NCI-H510A (cell line): ENCODE measurements at places on chromosomes 16 and 17.
A peak's percentile ranks its signal among the peaks of the same experiment; 100 is the strongest.

- no peak for DNase-seq
These were observed 13.0 kb upstream of the LYRM9 start for GRCh38 chr17:27906226-27906580.

- DNase-seq: no peak
These were observed 3.6 kb upstream of the HIC1 start for GRCh38 chr17:2051061-2051932.

GRCh38 chr16:24626256-24626655 lies 86.9 kb downstream of the RBBP6 start:
- DNase-seq: no peak

GRCh38 chr16:19809121-19809635 lies 75.5 kb downstream of the GPRC5B start:
- no peak for DNase-seq

GRCh38 chr16:8310323-8310722 lies 280.0 kb downstream of the TMEM114 start:
- DNase-seq: no peak

- DNase-seq: no peak
These were observed 10.3 kb upstream of the GAS7 start for GRCh38 chr17:10208604-10209193.

DNA sequence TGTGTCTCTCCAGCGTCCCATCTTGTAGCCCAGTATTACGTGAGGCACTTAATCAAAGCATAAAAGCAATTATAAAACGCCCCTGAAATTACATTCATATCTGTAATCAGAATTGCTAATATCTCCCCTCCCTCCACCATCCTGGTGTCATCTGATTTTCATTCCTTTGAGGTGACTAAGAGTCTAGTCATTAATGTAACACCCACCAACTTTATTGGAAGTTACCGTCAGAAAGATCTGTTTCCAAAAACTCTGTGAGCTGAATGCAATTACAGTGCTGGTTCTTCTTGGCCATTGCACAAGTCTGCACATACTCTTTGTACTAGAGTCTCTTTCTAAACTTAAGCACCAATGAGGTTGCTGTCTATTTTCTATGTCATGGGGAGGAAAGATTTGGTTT lies 12.5 kb upstream of the MAF start:
- no peak for DNase-seq

GRCh38 chr17:63843910-63844677 lies 1.6 kb upstream of the SMARCD2 start:
- DNase-seq: no peak

DNA sequence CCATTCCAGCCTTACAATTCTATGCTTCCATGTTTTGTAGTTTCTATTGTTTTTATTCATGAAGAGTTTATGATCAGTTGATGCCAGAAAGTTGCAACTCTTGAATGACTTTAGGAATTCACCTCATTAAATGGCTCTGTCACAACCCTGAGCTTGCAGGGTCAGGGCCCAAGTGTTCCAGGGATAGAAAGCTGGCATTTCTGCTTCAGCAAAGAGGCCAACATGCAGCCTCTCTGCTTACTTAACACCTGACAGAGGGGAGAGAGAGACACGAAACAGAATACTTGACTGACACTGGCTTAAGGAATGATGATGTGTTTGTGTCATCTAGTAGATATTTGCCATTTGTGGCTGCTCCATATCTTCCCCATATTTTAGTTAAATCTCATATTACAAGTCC lies 328.1 kb downstream of the CA10 start:
- no peak for DNase-seq

DNA sequence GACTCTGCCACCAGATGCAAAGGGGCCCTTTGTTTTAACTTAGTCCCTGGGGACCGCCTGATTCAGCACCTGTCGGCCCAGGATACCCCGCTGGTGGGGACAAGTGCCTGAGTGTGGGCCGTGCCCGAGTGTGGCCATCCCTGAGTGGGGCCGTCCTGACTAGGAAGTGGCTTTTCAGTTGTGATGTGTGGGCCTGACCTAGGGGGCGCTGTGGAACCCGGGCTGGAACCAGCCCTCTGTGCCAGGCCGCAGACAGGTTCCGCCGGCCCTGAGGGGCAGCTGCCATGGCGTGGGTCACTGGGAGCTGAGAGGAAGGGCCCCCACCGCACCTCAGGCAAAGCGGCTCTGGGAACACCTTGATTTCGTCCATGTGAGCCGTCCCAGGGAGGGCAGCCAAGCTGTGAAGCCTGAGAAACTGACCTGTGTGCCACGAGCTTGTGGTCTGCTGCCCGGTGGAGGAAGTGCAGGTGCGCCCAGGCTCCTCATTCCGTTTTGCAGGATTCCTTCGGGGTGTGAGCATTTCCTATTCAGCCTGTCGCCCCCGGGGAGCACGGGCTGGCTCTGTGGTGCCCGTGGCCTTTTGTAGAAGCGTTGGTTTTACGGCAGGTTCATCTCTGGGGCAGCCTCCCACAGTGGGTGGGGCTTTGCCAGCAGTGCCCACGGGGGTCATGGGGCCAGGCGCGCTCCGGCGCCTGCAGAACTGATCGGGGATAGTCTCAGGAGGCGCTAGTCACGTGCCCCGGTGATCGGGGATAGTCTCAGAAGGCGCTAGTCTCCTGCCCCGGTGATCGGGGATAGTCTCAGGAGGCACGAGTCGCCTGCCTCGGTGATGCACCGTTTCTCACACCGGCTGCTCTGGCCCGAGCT lies 5.3 kb downstream of the RPL13 start:
- no peak for DNase-seq

- no peak for DNase-seq
These were observed 6.0 kb upstream of the ARL2BP start for GRCh38 chr16:57239107-57239506.

DNA sequence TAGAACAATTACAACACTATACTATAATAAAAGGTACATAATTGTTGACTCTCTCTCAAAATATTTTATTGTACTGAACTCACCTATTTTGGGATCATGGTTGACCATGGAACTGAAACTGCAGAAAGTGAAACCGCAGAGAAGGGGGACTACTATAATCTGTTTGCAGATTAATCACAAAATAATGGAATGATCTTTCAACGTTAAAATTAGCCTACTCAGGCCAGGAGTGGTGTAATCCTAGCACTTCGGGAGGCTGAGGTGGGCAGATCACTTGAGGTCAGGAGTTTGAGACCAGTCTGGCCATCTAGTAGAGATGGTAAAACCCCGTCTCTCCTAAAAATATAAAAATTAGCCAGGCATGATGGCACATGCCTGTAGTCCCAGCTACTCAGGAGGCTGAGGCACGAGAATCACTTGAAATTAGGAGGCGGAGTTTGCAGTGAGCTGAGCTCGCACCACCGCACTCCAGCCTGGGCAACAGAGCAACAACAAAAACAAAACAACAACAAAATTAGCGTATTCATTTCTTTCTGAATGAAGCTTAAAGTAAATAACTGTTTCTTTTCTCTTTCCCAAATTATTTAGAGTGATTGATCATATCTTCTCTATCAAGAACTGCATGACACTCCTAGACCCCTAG lies 45.6 kb downstream of the IKZF3 start:
- DNase-seq: no peak

- DNase-seq: no peak
These were observed 2.9 kb downstream of the RPL38 start for GRCh38 chr17:74206332-74206818.

DNA sequence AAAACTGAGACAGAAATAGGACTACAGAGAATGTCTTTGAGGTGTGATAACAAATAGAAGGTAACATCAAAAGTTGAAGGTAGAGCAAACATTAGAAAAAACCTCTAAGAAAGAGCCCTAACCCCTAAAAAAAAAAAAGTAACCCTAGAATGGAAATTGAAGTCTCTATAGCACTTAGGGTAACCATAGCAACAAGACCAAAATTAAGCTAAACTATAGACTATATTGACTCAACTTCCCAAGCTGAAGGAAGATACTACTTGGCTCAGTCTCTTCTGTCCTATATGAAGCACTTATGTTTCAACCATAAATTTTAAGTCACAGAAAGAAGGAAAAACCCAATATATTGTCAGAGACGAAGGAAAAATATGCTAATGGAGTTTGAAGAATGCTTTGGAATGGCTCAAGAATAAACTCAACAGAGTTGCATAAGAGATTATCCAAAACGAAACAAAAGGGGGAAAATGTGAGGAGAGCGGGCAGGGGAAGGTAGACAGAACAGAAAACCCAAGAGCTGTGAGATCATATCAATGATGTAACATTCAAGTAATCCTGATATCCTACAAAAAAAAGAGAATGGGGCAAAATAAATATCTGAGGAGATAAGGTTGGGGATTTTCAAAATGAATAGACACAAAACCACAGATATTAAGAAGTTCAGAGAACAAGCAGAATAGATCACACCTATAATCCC lies 88.4 kb downstream of the USP32 start:
- DNase-seq: no peak

GRCh38 chr17:67157732-67158639 lies 87.0 kb downstream of the HELZ start:
- no peak for DNase-seq

DNA sequence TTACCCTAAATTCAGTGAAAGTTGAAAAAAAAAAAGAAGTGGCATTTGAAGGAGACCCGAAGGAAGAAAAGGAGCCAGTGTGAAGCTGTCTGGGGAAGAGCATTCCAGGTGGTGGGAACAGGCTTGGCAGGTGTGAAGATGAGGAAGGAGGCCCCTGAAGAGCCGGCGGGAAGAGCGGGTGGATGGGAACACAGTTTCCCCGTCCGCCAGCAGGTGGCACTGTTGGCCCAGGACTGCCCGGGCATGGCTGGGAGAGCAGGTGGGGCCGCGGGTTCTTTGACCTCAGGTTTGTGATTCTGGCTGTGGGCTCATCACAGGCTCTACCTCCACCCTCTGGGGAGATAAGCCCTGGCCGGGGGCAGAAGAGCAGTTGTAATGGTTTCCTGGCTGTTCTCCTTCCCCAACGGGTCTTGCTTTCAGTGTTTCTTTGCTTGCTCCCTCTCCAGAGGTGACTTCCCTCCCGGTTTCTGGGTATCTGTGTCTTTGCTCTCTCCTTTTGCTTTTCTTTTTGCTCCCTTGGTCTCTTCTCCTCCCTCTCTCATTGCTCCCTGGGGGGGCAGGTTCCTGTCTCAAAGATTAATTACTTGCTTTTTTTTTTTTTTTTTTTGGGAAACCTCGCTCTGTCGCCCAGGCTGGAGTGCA lies 32.3 kb downstream of the RAP1GAP2 start:
- DNase-seq: peak; percentile 42

GRCh38 chr17:63682441-63682840 lies 17.5 kb downstream of the LIMD2 start:
- no peak for DNase-seq

- no peak for DNase-seq
These were observed 282.2 kb downstream of the MAF start for GRCh38 chr16:79318143-79318899.

DNA sequence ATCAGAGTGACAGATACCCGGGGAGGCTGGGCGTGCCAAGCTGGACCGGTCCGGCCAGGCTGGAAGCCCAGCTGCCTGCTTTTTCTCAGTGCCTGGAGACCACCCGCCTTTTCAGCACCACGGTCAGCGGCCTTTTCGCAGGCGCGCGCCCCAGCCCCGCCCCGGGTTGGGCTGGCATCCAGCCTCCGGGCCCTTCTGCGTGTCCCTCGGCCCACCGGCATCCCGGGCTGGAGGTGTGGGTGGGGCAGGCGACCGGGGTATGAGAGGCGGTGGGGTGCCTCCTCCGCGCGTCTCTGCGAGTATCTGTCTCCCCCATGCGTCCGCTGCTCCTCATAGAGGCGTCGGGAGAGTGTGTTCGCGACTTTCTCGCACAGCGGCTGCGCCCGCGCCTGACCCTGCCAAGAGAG lies 102.5 kb downstream of the MRM1 start:
- DNase-seq: no peak

GRCh38 chr16:14418795-14419225 lies 211.2 kb downstream of the PARN start:
- DNase-seq: no peak

DNA sequence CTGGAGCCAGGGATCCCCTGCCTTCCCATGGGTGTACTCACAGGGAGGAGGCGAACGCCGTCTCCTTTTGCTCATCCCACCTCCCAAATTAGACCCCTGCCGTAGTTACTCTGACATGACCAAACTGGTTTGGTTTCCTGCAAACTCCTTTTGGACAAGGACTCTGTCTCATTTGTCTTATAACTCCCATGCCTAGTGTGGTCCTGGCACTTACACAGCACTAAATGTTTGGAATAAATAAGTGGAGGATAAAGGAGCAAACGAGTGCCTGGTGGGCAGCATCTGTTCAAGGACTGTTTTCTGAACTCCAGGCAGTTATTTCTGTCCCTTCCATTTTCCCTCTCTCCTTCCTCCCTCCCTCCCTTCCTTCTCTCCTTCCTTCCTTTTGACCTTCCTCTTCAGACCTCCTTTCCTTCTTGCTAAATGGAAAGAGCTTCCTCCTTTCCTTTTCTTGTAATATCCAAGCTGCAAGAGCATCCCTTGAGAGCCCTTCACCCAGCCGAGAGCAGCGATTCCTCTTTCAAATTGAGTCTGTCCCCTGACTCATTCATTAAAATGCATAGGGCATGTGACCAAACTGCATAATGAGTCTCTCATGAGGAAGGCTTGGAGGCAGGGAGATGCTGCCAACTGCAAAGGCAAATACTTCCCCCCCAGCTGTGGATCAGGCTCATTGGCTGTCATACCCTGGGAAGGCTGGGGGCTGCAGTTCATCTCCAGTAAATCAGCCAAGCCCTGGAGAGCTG lies 36.8 kb downstream of the CHD9 start:
- no peak for DNase-seq

GRCh38 chr17:38603786-38604478 lies 1.8 kb downstream of the SRCIN1 start:
- no peak for DNase-seq

DNA sequence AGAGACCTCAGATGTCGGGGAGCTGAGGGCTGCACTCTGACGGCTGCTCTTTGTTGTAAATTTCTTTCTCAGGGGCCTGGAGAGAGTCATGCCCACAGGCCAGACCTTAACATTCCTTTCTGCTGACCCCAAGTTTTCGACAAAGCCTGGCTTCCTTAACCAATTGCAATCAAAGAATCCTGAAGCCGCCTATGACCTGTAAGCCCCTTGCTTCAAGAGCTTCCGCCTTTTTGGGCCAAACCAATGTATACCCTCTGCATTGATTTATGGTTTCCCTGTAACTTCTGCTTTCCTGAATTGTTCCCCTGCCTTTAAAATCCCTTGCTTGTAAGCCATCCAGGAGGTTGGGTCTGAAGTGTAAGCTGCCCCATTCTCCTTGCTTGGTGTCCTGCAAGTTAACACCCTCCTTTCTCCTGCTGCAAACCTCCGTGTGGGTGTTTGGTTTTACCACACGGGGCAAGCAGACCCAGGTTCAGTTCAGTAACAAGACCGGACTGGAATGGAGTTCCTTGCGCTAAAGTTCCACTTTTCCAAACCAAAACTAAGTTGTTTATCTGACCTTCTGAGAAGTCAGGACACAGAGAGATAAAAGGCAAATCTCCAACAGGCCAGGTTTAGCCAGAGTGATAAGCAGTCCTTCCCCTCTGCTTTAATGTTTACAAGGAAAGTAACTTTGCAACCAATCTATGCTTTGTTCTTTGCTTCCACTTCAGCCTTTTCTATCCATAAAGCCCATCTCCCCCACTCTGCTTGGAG lies 141.6 kb downstream of the KCNJ12 start:
- no peak for DNase-seq

GRCh38 chr17:39791111-39791992 lies 53.6 kb downstream of the GRB7 start:
- DNase-seq: no peak

GRCh38 chr16:75062976-75063346 lies 53.6 kb downstream of the LDHD start:
- no peak for DNase-seq
